ENCODE measurements at places on chromosomes 6 and 20.

DNA sequence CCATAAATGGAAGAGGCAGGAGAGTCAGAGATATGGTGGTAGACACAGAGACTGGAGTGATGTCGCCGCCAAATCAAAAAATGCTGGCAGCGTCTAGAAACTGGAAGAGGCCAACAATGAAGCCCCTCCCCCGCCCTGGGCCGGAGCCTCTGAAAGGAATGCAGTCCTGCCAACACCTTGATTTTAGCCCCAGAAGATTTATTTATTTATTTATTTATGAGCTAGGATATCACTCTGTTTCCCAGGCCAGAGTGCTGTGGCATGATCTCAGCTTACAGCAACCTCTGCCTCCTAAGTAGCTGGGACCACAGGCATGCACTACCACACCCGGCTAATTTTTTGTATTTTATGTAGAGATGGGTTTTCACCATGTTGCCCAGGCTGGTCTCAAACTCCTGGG is 82.6 kb upstream of the CCDC167 start:
- no peak for DNase-seq

DNA sequence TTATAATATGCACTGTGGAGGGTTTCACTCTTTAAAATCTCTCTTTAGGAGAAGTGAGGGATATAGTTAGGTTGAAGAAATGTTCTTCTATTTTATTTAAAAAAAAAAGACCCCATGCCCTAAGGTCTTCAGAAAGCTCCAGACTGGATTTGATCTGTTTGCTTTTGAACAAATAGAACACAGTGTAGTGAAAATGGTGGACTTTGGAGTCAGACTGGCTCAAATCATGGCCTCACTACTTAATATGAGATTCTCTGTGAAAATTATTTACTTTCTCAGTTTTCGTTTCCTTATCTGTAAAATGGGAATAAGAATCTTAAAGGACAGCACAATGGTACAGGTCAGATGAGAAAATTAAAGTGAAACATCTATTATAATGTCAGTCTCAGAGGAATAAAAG is 203.9 kb downstream of the ASCC3 start:
- no peak for DNase-seq

DNA sequence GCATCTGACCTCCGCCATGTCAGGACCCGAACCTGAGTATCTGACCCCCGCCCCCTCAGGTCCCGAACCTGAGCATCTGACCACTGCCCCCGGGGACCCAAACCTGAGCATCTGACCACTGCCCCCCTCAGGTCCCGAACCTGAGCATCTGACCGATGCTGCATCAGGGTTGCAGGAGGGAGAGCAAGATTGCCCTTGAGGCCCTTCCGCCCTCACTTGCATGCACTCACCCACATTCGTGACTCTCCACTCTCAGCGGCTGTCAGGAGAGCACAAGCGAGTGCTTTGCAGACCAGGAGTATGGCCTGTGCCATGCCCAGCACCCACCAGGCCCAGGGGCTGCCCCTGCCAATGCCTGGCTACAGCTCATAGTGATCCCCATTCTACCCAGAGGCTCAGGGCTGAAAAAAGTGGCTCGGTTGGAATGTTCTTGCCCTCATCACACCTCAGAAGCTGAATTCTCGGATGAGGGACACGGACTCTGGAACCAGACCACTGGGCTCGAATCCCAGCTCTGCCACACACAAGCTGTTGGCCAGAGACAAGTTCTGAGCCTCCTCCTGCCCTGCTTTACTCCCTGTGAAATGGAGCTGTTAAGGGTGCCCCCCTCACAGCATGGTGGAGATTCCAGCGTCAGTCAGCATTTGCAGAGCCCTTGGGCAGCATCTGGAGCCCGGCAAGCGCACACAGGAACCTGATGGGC is 82.1 kb downstream of the DLL1 start:
- DNase-seq = no peak

GRCh38 chr6:43559328-43559727 is 16.5 kb downstream of the XPO5 start:
- no peak for DNase-seq

- no peak for DNase-seq
These were observed 69.4 kb downstream of the ADGRB3 start for GRCh38 chr6:68704485-68704884.

DNA sequence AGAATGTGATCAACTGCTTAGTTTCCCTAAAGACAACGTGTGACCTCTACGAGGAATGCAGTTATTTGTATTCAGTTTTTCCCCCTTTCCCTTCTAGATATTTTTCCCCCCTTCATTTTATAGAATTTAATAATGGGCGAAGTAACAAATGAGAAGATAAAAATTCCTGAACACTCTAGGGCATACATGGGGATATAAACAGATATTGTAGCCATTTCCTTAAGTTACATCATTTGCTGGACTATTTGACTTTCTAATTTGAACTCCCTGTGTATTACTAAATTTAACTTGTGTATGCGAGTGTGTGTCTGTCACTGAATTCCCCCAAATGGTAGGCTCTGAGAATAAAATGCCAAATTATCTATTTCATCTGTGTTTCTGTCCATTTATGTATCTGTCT is 99.0 kb upstream of the ZFP64 start:
- no peak for DNase-seq

DNA sequence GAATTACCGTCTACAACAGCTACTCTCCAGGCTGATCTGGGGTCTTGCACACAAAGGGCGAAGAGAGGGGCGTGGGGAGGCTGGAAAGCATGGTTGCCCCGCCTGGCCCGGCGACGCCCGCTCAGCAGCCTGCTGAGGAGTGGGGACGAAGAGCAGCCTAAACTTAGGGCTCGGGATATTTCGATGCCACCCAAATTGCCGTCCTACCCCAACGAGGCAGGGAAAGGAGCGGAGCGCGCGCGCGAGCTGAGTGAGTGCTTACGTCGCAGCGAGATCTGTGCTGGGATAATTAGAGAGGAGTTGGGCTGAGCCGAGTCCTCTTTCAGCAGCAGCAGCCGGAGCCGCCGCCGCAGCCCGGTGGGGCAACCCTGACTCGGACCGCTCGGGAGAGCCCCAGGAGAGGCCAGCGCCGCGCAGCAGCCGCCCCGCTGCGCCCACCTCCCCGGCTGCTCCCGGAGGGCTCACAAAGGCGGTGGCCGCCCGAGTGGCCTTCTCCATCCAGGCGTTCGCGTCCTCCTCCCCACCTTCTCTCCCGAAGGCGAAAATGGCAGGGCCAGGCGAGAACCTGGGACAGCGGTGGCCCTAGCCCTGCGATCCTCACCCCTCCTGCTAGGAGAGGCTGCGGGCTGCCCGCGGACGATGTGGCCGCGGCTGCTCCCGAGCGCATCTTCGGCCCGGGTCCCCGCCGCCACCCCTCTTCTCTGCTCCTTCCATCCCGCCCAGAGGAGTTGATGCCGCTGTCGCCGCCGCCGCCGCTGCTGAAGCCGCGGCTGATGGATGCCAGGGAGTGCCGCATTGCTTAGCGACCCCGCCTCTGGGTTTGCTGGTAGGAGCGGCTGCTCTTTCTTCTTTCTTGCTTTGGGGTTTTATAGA is at the start of gene CLVS2:
CLVS2 (plus strand) TSS at position 315 of the 873 bp plus-strand sequence. CDS start 1,543 bp downstream, outside the sequence.
- DNase-seq = no peak

- no peak for DNase-seq
These were observed 44.9 kb upstream of the KCNG1 start for GRCh38 chr20:51067792-51068191.

DNA sequence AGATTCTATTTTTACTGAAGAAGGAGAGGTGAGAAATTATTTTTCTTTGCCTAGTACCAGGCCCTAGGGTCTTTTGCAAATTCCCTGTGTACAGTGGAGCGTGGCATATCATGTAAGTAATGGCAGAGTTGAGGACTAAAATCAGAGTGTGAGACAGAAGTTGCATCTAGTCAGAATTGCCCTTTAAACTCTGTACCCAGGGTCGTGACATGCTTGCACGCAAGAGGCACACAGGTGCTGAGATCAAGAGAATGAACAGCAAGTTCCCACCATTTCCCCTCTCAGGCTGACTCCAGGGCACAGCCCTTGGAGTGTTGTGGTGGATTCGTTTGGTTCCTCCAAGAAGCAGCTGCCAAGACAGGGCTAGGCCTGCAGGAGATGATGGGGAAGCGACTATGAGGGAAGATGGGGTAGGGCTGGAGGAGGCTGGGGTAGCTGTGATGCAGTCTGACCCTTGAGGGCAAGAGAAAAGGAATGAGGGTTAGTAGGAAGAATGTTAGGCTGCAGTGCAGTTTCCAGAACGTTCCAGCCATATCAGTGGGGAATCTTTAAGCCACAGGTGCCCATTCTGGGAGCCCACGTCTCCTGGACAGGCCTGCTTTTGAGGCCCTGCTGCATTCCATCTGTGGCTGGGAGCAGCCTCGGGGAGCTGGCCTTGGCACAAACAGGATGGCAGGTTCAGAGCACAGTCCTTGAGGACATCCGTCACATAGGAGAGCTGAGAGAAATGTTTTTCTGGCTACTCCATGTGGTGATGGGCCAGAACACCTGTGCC is 6.9 kb downstream of the NELFCD start:
- no peak for DNase-seq

DNA sequence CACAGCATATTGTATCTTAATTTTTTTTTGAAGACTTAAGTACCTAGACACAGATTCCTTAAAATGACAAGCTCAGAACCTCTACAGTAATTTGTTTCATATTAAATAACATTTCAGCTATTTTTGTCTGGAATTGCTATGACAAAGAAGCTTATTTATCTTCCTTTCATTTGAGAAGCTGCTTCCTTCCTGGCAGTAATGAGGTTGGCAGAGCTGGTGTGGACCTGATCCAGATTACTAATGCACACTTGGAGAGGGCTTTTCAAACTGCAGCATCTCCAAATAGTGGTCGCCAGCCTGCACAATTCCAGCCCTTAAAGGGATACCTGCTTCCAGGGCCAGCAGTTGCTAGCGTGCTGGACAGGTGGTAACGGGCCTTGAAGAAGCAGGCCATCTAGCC is 12.1 kb downstream of the PTCHD4 start:
- DNase-seq = no peak

GRCh38 chr6:164404812-164405488 is 904.5 kb downstream of the C6orf118 start:
- no peak for DNase-seq

DNA sequence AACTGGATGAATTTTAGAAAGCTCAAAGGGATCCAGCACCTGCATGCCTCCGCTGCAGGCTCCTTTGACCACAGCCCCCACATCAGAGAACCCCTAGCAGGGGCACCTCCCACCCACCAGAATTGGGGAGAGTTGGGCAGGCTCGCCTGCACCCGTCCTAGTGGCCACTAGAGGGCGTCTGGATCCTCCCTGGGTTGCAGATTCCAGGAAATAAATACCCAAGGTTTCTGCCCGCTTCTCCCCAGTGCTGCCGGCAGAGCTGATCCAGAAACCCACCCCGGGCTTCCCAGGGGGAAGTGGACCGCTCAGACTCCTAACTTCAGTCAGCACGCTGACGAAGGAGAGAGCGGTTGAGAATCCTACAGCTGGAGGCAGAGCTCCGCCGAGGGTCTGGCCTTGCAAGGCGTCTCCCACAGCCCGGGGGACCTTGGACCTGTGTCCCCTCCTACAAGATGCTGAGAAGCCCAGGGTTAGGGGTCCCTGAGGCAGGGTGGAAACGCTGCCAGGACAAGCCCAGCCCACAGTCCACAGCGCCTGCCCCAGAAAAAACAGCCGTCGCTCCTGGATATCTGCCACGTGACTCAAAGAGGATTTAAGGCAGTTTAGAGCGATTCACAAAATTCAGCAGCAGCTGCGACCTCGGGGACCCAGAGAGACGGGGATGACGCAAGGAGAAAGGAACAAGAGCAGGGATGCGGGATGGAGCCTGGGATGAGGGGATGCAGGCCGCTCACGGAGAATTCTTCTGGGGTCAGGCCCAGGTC is 32.6 kb upstream of the PHACTR3 start:
- peak; percentile 22 for DNase-seq

DNA sequence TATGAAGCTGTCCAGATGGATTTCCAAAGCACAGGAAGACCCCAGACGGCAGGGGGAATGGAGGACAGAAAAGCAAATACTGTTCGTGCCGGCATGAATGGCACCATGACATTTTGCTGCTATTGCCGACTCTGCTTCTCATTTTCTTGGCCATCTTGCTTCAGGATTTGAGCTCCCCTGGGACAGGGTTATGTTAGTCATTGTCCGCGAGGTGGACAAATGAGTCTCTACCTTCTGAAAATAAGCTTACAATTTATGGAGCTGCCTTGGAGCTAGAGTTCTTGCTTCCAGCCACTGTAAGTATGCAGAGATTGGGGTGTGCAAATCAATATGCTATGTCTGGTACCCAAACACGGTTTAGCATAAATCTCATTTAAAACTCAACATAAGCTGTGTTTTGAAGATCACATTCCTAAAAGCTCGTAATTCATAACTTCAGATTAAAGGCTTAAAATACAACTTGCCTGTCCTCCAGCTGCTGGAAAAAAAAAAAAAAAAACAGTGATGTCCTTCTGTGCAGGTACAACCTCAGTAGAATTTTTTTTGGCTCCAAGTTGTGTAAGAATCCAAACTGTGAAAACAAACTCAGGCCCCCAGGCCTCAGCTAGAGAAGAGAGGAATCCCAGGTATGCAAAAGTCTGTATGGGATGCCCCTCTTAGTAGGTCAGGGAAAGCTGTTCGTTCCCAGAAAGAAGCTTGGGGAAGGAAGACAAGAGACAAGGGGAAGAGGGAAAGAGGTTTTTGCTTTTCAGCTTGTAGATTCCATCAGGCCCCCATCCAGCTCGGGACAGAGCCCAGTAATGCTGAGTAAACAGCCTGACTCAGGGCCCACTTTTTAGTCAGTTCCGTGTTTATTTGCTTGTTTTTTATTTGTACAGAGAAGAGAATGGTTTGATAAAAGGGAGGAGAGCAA is 184.2 kb upstream of the FOXA2 start:
- no peak for DNase-seq

DNA sequence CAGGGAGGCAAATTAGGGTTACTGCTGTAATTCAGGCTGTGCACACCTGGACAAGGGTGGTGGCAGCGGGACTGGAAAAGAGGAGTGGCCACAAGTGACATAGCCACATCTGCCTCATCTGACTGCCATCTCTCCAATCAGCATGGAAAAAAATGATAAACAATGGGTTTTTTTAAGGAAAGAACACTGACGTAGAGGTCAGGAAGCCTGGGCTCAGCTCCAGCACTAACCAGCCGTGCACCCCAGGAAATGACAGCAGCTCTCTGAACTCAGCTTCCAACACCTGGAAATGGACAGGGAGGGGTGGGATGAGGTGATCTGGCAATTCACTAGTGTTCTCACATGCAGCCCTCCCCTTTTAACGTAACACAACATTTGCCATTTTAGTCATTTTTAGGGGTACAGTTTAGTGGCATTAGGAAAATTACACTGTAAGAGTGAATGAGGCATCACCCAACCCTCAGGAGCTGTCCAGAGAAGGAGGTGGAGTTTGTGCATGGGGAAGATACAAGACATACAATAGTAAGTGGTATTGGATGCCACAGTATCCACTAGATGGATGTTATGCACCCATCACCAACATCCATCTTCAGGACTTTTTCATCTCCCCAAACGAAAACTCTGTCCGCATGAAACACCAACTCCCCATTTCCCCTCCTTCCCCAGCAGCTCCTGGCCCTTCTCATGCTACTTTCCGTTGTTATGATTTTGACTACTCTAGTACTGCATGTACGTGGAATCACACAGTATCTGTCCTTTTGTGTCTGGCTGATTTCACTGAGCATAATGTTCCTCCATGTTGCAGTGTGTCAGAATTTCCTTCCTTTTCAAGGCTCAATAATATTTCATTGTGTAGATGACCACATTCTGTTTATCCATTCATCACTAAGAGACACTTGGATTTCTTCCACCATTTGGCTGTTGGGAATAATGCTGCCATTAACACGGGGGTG is 215.5 kb upstream of the ECI2 start:
- DNase-seq = no peak

GRCh38 chr6:156190270-156190669 is 586.9 kb upstream of the ARID1B start:
- no peak for DNase-seq
